ENCODE measurements at places on chromosomes 12 and 14. TPM values are rescaled to one million over a fixed set of nuclear protein-coding genes. Genes with fewer than 3 reads are reported as not detected.

Gene GLIPR1
- total RNA-seq: 252 TPM

Gene CRIP2
- 20.3 TPM for total RNA-seq

- DNase-seq: no peak
- H3K4me3 ChIP-seq: no peak overlapping the region
- no peaks in the 10 kb centered on the region for H3K36me3 ChIP-seq
- H3K27me3 ChIP-seq: peaks cover 1% of the 10 kb centered on the region
- no peak overlapping the region for H3K27ac ChIP-seq
Measured at GRCh38 chr14:36055681-36056225, 120.8 kb downstream of the PTCSC3 start.

DNA sequence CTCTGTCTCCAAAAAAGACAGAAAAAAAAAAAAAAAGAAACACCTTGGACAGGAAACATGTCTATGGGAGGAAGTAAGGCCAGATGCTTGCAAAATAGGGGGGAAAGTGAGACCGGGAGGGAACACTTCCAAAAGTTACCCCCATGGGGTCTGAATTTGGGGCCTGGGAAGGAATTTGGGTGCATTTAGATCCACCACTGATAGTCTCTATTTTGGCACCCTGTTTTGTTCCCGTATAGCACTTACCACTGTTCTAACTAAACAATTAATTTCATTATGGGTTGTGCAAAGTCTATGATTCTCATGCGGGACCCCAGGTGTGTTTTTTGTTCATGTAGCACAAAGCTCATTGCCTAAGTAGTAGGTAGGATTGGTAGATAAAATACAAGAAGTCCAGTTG, 1.4 kb upstream of the MLEC start:
- no peaks in the 10 kb centered on the region for H3K36me3 ChIP-seq
- no peak overlapping the region for H3K27ac ChIP-seq
- H3K4me1 ChIP-seq: peaks cover 32% of the 10 kb centered on the region
- no peaks in the 10 kb centered on the region for H3K27me3 ChIP-seq
